ENCODE measurements at places on chromosomes 5 and 9. TPM values are rescaled to one million over a fixed set of nuclear protein-coding genes. Genes with fewer than 3 reads are reported as not detected.

TAF11L5 gene
- total RNA-seq: not detected

DNA sequence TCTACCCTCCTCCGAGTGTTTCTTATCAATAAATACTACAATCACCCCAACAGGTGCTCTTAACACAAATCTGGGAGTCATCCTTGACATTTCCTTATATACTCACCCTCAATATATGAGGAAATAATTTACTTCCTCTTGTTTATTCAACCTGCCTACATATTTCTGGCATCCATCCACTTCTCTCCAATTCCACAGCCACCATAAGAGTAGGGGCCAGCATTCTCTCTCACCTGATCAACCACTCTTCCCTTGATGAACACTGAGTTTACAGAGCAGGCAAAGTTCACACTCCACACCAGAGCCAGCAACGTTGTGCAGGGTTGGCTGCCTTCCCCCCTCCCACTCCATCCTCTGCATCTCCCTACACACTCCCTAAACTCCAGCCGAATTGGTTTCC is 904.3 kb upstream of the DMAC1 start:
- H3K27ac ChIP-seq: no peak overlapping the region
- H3K4me1 ChIP-seq: no peaks in the 10 kb centered on the region
- DNase-seq: no peak
- no peaks in the 10 kb centered on the region for H3K36me3 ChIP-seq

OGN gene
- not detected for total RNA-seq

EGR1 gene
- total RNA-seq: 42.8 TPM

DNA sequence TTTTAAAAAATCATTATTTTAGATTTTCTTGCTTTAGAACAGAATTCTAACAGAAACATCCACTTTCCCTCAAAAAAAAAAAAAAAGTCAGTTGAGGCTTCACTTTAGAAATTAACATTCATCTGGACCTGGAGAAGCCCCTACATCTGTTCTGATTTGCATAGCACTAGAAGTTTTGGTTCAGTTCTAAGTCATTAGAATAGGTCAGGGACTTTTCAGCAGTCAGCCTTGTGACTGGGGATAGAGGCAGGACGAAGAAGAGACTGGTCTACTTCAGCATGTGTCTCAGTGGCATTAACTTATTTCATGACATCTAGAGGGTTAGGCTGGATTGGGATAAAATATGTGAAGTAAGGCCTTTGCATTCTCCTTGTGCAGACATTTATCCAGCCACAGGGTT is 215.8 kb upstream of the DAB2 start:
- no peaks in the 10 kb centered on the region for H3K4me1 ChIP-seq
- no peak for DNase-seq
- H3K4me3 ChIP-seq: no peak overlapping the region

- H3K27ac ChIP-seq: peak overlapping the region; percentile 88
- no peak for DNase-seq
- peaks cover 67% of the 10 kb centered on the region for H3K4me1 ChIP-seq
Measured at GRCh38 chr5:131285703-131286399, 22.0 kb downstream of the CDC42SE2 start.

GRCh38 chr9:131240047-131240921 is 36.0 kb downstream of the FAM78A start:
- peaks cover 11% of the 10 kb centered on the region for H3K36me3 ChIP-seq
- no peak overlapping the region for H3K27ac ChIP-seq
- no peak overlapping the region for H3K4me3 ChIP-seq
- DNase-seq: no peak
- H3K4me1 ChIP-seq: peaks cover 20% of the 10 kb centered on the region
- no peaks in the 10 kb centered on the region for H3K27me3 ChIP-seq

DNM1 gene
- 1.8 TPM for total RNA-seq

MYMK gene
- not detected for total RNA-seq

DNA sequence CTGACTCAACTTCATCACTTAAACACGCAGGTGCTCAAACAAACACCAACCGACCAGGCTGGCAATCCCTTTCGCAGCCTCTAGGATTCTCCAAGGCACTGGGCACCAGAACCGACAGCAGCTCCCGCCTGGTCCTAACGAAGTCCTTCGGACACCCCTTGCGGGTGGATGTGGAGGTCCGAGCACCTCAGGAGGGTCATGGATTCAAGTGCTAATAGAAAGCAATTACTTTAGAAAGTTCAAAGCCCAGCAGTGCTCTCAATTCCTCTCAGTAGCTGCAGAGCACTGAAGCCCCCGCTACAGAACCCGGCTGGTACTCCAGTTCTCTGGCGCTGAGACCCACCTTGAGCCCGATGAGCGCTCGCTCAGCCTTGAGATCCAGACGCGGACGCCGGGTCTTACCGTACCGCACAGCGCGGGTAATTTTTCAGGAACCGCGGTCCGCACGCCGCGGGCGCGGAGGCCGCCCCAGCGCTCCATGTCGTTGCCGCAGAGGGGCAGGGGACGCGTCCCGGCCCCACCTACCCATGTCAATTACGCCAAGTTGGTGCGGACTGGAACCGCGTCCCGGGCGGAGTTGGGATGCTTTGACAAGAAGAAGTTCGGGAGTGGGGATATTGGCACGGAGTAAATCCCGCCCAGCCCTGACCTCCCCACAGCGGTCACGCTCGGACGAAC is 638 bp downstream of the MARCHF3 start:
- peaks cover 32% of the 10 kb centered on the region for H3K27me3 ChIP-seq
- peaks cover 31% of the 10 kb centered on the region for H3K4me1 ChIP-seq
- peak overlapping the region; percentile 89 for H3K4me3 ChIP-seq
- H3K27ac ChIP-seq: peak overlapping the region; percentile 69

SPATA31A3 gene
- total RNA-seq: not detected

- H3K36me3 ChIP-seq: peaks cover 58% of the 10 kb centered on the region
- H3K4me3 ChIP-seq: peak overlapping the region; percentile 72
- peak; percentile 37 for DNase-seq
- H3K27me3 ChIP-seq: no peaks in the 10 kb centered on the region
- peaks cover 99% of the 10 kb centered on the region for H3K4me1 ChIP-seq
- peak overlapping the region; percentile 99 for H3K27ac ChIP-seq
Measured at GRCh38 chr5:169650701-169651331, 13.7 kb downstream of the DOCK2 start.

- H3K27me3 ChIP-seq: no peaks in the 10 kb centered on the region
- no peak overlapping the region for H3K27ac ChIP-seq
- H3K4me1 ChIP-seq: no peaks in the 10 kb centered on the region
- no peak for DNase-seq
- no peak overlapping the region for H3K4me3 ChIP-seq
- H3K36me3 ChIP-seq: no peaks in the 10 kb centered on the region
Measured at GRCh38 chr5:173643964-173644363, 27.5 kb upstream of the BOD1 start.
